ENCODE measurements at places on chromosomes 5 and 9.
A peak's percentile ranks its signal among the peaks of the same experiment; 100 is the strongest.

GRCh38 chr5:123810253-123810652 is 298.3 kb downstream of the CSNK1G3 start:
- no peak for DNase-seq

GRCh38 chr5:3024126-3024525 is 272.6 kb upstream of the IRX2 start:
- peak; percentile 34 for DNase-seq

DNA sequence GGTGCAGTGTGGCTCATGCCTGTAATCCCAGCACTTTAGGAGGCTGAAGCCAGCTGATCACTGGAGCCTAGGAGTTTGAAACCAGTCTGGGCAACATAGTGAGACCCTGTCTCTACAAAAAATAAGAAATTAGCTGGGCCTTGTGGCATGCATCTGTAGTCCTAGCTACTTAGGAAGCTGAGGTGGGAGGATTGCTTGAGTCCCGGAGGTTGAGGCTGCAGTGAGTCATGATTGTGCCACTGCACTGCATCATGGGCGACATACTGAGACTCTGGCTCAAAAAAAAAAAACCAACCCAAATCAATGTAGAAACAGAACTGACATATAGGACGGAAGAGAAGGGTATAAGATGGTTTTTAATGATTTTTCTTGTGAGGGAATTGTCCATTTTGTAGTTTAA is 27.7 kb downstream of the G3BP1 start:
- DNase-seq = no peak

GRCh38 chr5:17879276-17879675 is 245.0 kb downstream of the TAF11L14 start:
- DNase-seq = no peak

DNA sequence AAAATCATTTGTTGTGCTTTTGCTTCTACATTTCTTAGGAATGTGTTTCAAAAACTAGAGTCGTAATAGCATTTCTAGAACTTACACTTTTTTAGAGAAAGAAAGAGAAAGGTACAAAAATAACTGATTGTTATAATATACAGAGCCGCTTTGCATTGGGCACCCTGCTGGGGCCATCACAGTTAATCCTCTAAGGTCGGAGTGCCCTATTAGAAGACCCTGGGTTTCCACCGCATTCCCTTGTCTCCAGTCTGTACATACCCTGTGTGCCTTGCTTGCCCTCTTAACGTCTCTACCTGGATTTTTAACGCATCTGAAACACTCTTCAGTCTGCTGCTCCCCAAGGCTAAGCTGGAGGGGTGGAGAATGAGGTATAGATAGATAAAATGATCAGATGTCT is 1.3 kb downstream of the MARVELD2 start:
- DNase-seq = peak; percentile 47

- DNase-seq = no peak
Observed at GRCh38 chr9:71685394-71685793, 82.9 kb downstream of the CEMIP2 start.

- DNase-seq = no peak
Observed at GRCh38 chr5:168417731-168418429, 68.4 kb upstream of the RARS1 start.

DNA sequence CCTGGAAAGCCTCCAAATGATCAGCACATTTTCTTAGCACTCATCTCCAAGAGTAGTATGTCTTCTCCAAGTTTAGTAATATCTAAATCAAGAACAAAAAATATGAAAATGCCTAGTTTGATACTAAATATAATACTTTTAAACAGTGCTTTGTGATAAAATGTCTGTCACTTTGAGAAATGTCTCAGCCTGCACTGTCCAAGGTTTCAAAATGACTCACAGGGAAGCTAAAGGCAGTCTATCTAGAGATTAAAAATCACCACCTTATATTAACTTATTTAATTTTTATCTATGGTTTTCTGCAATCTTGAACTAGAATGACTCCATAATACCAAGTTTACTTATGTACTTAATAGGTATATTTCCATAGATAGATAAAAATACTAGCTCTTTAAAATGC is 633.0 kb upstream of the C9orf72 start:
- DNase-seq = no peak

DNA sequence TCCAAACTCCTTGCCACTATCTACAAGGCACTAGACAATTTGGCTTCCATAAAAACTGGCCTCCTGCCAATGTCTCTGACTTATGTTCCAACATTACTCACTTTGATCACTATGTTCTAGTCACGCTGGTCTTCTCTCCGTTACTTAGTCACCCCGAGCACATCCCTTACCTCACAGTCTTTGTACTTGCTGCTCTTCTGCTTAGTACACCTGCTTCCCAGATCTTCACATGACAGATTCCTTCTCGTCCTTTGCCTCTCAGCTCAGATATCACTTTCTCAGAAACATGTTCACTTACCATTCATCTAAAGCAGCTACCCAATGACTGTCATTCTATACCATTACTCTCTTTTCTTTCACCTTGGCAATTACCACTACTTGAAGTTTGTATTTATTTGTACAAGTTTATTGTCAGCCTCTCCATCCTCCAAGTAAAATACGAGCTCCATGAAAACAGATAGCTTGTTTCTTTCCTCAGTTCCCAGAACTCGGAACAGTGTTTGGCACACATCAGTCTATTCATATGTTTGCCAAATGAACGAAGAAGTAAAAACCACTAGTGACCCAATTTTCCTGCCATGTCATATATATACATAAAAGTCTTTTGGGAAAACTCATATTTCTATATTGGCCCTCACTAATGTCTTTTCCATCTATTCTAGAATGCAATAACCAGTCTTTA is 5.9 kb upstream of the SLC22A5 start:
- no peak for DNase-seq

- DNase-seq = no peak
Observed at GRCh38 chr5:179863449-179864085, 5.0 kb upstream of the MRNIP start.

- no peak for DNase-seq
Observed at GRCh38 chr9:129988607-129989361, 54.2 kb downstream of the FNBP1 start.

DNA sequence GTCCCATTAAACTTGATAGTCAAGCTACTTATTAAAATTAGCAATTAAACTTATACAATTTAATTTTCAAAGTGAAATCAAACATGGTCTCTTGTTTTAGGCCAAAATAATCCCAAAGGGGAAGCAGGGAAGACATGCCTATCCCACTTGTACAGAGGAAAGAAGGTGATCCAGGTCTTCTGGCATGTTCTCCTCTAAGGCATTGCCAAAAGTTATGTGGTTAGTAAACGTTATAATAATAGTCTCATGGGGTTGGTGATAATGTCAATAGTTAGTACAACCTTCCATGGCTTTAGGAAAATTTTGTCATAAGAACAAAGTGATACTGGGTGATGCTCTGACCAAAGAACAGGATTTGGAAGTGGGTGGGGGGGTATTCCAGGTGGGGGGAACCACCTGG is 52.8 kb downstream of the ROR2 start:
- DNase-seq = no peak

DNA sequence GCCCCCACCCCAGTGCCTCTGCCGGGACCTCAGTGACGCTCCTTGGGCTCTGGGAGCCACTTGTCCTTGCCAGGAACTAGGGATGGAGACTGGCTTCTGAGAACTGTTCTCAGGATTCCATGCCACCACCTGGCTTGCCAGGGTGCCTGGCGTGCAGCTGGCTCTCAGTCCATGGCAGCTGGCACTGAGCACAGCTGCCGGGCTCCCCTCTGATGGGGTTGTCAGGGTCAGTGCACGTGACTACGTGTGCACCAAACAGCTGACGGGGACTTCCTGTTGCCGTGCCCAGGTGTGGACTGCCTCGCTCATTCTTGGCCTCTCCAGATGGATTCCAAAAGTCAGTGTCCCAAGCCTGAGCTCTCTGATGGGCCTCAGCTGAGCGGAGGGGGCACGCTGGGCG is 9.4 kb downstream of the KCNT1 start:
- no peak for DNase-seq

DNA sequence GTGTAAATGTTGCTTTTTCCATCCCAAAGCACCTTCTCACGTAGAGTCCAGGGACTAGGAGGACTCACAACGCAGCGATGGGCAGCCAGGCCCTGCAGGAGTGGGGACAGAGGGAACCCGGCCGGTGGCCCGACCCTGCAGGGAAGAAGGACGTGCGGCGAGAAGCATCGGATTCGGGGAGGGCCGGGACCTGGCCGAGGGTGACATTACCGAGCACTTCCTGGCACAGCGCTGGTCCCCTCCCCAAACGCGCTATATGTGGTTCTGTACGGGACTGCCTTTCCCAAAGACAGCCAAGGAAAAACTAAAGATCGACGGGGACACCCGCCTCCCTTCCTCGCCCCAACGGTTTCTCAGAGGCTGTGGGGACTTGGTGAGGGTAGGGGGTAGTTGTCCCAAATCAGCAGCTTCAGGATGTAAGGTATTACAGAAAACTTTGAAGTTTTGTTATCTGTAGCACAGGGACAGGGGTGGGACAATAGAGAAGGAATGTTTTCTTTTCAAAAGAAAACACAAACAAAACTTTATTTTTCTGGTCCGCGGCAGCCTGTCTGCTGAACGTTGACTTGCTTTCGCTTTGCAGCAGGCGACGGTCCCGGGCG is 887 bp upstream of the MAP3K1 start:
- peak; percentile 62 for DNase-seq

GRCh38 chr5:73267766-73268435 is 94.9 kb downstream of the TMEM174 start:
- DNase-seq = no peak

DNA sequence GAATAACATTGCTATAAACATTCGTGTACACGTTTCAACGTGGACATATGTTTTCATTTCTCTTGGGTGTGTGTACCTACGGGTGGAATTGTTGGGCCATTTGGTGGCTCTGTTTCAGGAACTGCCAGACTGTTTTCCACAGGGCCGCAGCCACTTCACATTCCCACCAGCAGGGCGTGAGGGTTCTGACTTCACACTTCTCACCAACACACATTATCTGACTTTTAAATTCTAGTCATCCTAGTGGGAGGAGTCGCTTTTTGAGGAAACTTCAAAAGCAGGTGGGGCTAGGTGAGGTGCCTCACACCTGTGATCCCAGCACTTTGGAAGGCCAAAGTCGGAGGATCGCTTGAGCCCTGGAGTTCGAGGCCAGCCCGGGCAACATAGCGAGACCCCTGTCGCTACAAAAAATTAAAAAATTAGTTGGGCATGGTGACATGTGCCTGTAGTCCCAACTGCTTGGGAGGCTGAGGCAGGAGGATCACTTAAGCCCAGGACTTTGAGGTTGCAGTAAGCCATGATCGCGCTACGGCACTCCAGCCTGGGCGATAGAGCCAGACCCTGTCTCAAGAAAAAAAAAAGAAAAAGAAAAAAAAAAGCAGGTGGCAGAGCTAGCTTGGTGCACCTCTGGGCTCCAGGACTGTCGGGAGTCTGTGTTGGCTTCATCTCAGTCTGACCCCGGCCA is 28.5 kb downstream of the TSPAN17 start:
- no peak for DNase-seq

- DNase-seq = no peak
Observed at GRCh38 chr9:24118190-24118589, 292.1 kb upstream of the ELAVL2 start.

DNA sequence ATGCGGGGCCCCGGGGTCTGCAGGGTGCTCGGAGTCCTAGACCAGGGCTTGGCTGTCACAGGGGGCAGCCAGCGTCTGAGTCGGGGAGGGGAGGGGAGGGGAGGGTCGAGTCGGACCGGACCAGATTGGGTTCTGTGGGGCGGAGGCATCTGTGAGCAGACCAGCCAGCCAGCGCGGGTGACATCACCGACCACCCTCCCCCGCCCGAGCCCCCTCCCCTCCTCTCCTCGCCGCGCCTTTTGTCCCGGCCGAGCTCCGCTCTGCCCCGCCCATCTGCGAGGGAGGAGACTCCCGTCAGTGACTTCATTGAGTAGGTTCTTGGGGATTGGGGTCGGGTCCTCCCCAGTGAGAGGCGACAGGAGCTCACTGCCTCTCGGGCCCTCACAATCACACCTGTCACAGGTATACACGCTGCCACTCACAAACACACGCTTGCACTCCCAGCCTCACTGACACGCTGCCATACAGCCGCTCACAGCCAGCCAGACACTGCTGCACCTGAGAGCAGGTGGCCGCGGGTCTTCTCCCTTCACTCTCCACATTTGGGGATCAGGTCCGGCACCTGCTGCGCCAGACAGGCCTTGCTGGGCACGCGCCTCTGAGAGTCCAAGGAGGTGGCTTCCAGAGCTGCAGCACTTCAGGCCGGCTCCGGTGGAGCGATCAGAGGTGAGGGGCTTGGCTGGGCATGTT is 546 bp downstream of the DNAJB5 start:
- no peak for DNase-seq

GRCh38 chr5:74903165-74903787 is 37.1 kb upstream of the FAM169A start:
- DNase-seq = peak; percentile 71

DNA sequence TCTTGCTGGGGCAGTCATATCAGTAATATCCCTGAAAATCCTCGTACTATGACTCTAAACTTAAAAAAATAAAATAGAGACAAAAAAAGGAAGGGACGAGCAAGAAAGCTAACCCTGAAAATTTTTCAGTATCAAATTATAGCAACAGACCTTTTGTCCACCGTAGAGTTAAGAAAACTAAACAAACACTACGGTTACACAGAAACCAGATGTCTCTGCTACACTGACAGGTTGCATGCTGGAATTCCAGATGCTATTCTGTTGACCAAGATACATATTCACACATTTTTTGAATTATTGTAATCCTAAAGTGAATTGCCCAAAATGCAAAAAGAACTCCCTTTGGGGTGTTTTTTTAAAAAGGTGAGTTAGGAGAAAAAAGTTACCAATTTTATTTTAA is 66.9 kb upstream of the SELENOP start:
- DNase-seq = no peak

DNA sequence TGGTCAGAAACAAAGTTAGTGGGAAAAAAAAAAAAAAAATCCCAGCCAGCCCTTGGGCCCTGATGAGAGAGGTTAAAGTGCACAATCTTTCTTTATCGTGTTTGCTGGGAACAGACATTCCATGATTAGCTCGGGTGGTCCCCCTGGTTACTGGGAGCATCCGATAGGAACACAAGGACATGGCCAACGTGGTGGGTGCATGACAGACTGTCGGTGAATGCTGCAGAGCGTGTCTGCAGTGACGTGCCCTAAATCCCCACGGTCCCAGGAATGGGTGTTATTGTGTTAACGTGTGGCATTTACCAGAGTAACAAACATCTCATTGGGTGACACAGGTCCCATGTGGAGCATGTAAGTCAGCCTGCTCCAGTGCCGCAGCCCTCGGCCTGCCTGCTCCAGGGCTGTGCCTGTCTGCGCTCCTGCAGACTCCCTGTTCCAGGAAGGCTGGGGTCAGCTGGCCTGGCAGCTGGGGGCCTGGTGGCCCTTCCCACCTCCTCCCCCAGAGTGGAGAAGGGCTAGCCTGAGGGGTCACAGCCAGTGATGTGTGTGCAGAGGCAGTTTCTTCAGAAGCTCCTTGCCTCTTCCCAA is 34.3 kb upstream of the TBC1D2 start:
- no peak for DNase-seq

DNA sequence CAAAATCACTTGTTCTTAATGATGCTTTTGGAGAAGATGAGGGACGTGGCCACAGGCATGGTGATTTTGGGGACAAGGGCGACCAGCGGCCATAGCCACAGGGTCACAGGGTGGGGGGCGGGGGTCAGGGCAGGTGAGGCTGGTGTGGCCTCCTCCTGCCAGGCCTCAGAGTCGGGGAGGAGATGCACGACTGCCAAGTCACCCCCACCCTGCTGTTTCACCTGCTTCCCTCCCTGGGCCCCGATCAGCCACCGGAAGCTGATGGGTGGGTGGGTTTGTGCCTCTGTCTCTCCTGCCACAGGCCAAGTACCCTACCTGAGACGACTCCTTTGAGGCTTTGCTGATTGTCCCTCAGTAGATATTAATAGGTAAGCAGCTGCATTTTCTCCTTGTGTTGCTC is 199.3 kb downstream of the PAX5 start:
- no peak for DNase-seq

GRCh38 chr9:125970340-125970739 is 223.2 kb downstream of the PBX3 start:
- DNase-seq = no peak

Measured in H1 (cell line).